Bladder microvascular endothelial cell (primary cell): ENCODE measurements at places on chromosomes 2 and 18. TPM values are rescaled to one million over a fixed set of nuclear protein-coding genes. Genes with fewer than 3 reads are reported as not detected.

Gene ABCG5
- total RNA-seq: not detected in 2 replicates

Gene ALPI
- total RNA-seq: not detected in 2 replicates

Gene SMYD1
- total RNA-seq: not detected in 2 replicates

Gene LAMA3
- 12.6 TPM in 2 replicates for total RNA-seq

Gene MAL
- not detected in 2 replicates for total RNA-seq

Gene GALR1
- not detected in 2 replicates for total RNA-seq

Gene DUSP11
- 20.5 and 20.7 TPM in 2 replicates for total RNA-seq

Gene ARL6IP6
- 21.4 and 21.8 TPM in 2 replicates for total RNA-seq

Gene COL3A1
- 5.0 and 22.5 TPM in 2 replicates for total RNA-seq

Gene HOXD13
- not detected in 2 replicates for total RNA-seq

Gene CCDC85A
- total RNA-seq: 10.3 and 20.9 TPM in 2 replicates

Gene SS18
- 66.2 and 112 TPM in 2 replicates for total RNA-seq

Gene FBLN7
- total RNA-seq: 1.3 and 4.4 TPM in 2 replicates

Gene RTP5
- not detected in 2 replicates for total RNA-seq

Gene SLC20A1
- total RNA-seq: 40.6 and 64.7 TPM in 2 replicates

Gene HOXD12
- not detected in 2 replicates for total RNA-seq

Gene GFPT1
- 14.9 and 32.3 TPM in 2 replicates for total RNA-seq

Gene TGFA
- total RNA-seq: 0.32 and 52.2 TPM in 2 replicates
